ENCODE measurements at places on chromosomes 1 and 21.
A peak's percentile ranks its signal among the peaks of the same experiment; 100 is the strongest.

GRCh38 chr1:84386716-84387479 lies 11.4 kb upstream of the DNASE2B start:
- no peak for DNase-seq

GRCh38 chr1:152878042-152878441 lies at the start of gene SMCP:
SMCP (plus strand) TSS chr1:152878322; CDS start chr1:152884423, 6,101 bp downstream.
- DNase-seq = no peak

GRCh38 chr1:21117159-21117558 lies 59.5 kb downstream of the EIF4G3 start:
- no peak for DNase-seq

DNA sequence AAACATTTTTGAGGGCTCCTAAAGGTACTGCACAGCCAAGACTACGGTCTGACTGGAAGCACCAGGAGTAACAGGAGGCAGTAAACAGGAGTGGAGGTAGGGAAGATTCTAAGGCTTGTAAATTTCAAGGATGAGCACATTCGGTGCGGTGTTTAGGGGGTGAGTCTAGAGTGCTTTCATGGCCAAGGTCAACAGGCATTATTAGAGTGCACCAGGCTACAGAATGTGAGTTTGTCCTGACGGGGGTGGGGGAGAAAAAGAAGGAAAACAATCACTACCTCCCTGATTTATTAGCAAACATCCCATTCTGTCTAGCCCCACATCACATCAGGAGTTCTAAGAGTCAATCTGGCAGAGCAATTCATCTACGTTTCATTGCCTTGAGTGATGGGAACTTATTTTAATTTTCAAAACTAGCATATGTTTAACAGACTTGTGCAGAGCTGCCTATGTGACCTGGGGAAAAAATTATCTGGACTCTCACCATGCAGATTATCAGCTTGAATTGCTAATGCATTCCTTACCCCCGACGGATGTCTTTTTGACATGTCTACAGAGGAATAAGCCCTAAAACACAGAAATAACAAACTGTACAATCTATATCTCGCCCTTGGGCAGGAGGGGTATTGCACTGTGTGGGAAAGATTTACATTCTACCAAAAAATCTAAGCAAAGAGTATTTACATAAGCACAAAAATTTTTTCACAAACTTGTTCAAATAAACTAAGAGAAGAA lies 45.0 kb downstream of the APP start:
- no peak for DNase-seq

DNA sequence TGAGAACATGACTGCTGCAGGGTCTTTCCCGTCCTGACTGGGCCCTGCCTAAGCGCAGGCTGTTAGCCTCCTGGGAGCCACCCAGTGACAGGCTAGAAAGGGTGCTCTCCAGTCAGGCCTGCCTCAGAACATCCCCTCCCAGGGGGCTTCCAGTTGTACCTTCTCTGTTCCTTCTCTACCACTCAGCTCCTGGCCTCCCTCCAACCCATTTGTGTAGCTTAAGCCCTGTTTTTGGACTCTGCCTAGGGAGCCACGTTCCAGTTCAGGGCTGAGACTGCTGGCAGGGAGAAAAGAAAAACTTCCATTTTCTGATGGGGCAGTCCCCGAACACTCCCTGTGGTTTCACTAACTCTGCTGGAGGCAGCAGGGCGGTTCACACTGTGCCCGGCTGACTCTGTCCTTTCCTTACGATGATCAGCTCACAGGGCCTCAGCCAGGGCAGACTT lies 15.3 kb upstream of the POU3F1 start:
- no peak for DNase-seq

GRCh38 chr1:181061891-181062835 lies 26.3 kb upstream of the IER5 start:
- peak; percentile 12 for DNase-seq

DNA sequence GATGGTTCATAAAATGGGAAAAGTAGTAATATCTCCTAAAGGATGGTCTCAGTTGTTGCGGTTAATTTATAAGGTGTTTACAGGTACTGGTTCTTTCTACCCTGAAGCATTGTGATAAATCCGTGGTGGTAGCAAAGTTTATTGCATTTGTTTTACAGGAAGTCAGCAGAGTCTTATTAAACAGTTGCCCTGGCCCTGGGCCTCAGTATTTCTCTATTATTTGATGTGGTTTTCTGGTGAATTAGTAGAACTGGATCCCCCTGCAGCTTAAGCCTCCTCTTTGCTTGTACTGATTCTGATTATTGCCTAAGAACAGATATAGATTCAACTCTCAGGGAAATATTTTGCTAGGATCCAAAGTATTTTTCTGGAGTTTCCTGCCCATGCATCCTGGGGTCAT lies 76.4 kb upstream of the CD55 start:
- no peak for DNase-seq

DNA sequence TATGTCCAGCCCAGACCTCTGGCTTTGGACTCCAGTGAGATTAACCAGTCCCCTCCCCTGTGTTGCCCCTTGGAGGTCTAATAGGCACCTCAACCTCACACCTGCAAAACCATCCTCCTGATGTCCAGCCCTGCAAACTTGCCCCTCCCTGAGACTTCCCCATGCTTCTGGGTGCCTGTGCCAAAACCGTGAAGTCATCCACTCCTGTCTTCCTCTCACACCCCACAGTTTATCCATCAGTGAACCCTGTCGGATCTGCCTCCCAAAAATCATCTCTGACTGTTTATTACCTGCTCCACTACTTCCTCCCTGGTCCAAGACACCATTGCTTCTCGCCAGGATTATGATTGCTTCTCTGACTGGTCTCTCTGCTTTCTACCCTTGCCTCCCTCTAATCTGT lies 31.7 kb upstream of the PADI1 start:
- no peak for DNase-seq

GRCh38 chr1:147640553-147641165 lies 29.7 kb downstream of the ACP6 start:
- DNase-seq = peak; percentile 78

GRCh38 chr1:159991513-159991912 lies 37.5 kb upstream of the SLAMF9 start:
- no peak for DNase-seq

GRCh38 chr1:213745451-213745850 lies 242.3 kb upstream of the PROX1 start:
- DNase-seq = no peak

- no peak for DNase-seq
Observed at GRCh38 chr1:147062956-147063355, 109.3 kb downstream of the PRKAB2 start.

- peak; percentile 63 for DNase-seq
Observed at GRCh38 chr21:31731056-31731856, 662 bp downstream of the SCAF4 start.

DNA sequence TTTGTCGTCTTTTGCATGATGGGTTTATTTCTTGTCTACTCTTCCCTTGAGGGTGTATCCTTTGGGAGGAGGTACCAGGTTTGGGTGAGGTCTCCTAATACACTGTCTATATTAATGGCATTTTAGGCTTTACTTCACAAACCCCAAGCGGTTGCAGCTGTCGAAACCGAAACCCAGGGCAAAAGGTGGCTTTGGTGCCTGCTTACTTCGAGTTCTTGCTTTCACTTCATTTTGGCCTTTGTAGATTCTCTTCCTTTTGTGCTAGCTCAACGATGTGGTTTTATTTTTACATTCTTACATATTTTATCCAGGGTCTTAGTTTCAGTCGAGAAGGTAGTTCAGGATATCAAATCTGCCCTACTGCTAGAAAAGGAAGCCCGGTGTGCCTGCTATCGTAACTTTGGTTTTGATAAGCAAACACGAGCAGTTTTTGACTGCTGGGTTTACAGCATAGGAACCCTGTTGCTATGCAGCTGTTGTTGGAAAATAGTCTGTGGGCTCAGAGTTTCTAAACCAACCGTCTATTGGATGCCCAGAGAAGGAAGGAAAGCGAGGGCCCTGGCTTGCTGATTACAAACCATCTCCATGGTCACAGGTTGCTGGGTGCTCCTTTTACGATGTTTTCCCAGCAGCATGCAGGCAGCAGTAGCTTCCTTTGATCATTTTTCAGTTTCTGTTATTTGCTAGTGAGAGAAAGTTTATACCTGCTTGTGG lies 9.8 kb upstream of the TSPAN2 start:
- DNase-seq = peak; percentile 75

- no peak for DNase-seq
Observed at GRCh38 chr1:18734001-18734400, 103.4 kb downstream of the PAX7 start.

- DNase-seq = no peak
Observed at GRCh38 chr1:33001282-33001681, 35.4 kb downstream of the AK2 start.

- peak; percentile 55 for DNase-seq
Observed at GRCh38 chr1:43879414-43879813, 54.2 kb upstream of the ARTN start.

GRCh38 chr1:44696789-44697345 lies 22.4 kb downstream of the ARMH1 start:
- DNase-seq = no peak

DNA sequence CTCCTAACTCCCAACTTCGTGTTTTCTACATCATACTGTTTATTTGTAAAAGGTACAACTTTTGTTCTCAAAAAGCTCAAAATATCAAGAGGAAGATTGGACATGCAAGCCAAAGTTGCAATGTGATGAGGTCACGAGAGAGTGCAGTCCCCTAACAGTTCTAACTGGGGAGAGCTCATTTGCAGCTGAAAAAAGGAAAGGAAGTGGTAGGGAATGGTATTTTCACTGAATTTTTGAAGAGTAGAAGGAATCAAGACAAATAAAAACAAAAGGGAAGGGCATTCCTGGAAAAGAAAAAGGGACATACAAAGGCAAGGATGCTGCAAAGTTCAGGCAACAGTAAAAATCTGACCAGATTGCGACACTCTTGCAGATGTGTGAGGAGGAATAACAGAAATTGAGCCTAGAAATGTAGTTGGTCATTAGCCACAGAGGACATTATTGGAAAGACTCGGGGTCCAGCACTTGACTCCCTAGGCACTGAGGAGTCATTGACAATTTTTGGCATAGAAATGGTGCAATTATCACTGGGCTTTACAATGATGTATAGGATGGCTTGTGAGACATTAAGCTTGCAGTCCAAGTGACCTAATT lies 67.9 kb downstream of the TBX15 start:
- DNase-seq = no peak

DNA sequence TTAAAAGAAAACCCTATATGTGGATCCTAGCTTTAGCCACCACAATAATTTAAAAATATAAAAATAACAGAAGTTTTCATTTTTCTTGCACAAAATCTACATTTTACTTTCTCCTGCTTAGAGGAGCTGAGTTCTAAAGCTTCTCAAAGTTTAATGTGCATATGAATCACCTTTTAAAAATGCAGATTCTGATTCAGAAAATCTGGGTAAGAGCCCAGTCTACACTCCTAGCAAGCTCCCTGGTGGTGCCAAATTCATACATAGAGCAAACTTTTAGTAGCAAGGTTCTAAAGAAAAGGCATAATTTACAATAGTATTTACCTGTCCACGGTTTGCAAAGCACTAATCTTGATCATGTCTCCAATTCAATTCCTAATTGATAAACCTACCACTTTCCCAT lies 19.3 kb downstream of the RSBN1 start:
- DNase-seq = peak; percentile 58

DNA sequence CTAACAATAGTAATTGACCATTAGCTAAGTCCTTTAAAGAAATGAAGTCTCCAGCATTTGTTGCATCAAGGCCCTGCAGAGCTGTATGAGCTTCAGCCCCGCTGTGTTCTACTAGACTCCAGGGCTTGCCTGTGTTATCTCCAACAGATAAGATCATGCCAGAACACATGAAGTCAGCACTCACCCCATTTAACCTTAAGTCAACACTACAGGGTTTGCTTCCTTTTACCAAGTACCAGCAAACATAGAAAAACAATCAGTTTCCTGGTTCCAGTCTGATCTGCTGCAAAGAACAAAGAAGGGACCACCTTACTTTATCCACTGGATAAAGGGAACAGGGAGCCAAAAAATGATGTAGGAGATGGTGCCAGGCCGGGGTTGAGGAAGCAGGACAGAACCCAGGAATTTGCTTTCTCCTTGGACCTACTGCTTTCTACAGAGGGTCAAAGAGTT lies 41.3 kb upstream of the ENAH start:
- no peak for DNase-seq

DNA sequence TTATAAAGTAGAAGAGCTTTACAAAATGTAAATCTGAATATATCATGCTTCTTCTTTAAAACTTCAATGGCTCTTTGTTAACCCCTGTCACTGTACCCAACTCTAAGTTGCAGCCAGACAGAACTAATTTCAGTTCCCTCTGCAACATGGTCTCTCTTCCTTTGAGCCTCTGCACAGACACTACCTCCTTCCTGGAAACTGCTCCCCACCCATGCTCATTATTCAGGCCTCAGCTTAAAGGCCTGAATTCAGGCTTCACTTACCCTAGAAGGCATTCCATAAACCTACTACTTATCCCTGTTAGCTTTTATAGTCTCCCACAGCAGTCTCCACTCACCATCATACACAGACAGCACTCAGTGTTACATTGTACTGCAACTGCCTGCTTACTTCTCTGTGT lies 2.6 kb upstream of the EEIG2 start:
- DNase-seq = no peak

GRCh38 chr1:19664453-19665185 lies at the start of gene HTR6:
HTR6 (plus strand) TSS chr1:19664875; CDS start chr1:19665754, 879 bp downstream.
- peak; percentile 69 for DNase-seq

DNA sequence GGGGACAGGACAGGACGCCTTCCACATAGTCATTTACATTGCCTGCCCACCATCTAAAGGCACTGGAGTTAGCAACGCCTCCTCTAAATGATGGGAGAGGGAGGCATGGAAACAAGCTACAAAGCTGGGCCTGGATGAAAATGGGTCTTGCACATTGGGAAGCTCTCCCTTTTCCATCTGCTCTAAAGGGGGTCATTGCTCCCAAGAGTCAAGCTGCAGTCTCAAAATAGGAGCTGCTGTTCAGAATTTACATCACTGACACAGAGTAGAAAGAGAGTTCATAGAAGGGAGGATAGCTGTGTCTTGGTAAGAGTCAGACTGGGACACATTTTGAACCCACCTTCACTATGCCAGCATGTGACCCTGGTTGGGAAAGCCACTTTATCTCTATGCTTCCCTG lies 26.6 kb downstream of the RCSD1 start:
- DNase-seq = no peak

- DNase-seq = no peak
Observed at GRCh38 chr1:45820173-45820572, 16.8 kb downstream of the MAST2 start.

- peak; percentile 61 for DNase-seq
Observed at GRCh38 chr1:23664837-23665795, 26.5 kb upstream of the RPL11 start.

DNA sequence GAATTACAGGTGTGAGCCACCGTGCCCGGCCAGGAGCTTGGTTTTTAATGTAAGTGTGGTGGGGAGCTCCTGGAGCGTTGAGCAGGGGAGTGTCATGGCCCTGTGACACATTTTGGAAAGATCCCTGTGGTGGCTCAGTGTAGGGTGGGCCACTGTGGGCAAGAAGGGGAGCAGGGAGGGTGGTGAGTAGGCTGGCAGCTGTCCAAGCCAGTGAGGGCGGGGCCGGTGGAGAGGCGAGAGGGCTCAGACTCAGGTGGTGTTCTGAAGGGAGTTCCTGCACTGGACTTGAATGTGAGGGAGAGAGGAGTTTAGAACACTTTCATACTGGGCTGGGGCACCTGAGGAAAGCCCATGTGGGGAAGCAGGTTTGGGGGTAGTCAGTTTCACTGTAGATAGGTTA lies 3.1 kb upstream of the EVA1B start:
- no peak for DNase-seq

- no peak for DNase-seq
Observed at GRCh38 chr21:45590726-45591618, 48.7 kb upstream of the SLC19A1 start.
